ENCODE measurements at places on chromosomes 7 and 10. TPM values are rescaled to one million over a fixed set of nuclear protein-coding genes. Genes with fewer than 3 reads are reported as not detected.

The NANOS1 gene
- 4.8 TPM for total RNA-seq

The TMEM130 gene
- not detected for total RNA-seq

The VWA2 gene
- 30.2 TPM for total RNA-seq

The MUC3A gene
- total RNA-seq, result 7.3 TPM

The AP5Z1 gene
- 81.3 TPM for total RNA-seq

The CPN1 gene
- total RNA-seq, result not detected

The PLEKHS1 gene
- total RNA-seq, result not detected

The VWDE gene
- total RNA-seq, result not detected

The LRRD1 gene
- total RNA-seq, result not detected

The CYP3A4 gene
- not detected for total RNA-seq

The FAM25C gene
- not detected for total RNA-seq

The SYT15 gene
- total RNA-seq, result not detected

The IQUB gene
- 0.05 TPM for total RNA-seq

The TRIL gene
- total RNA-seq, result not detected

The BMPER gene
- total RNA-seq, result not detected

The MYO3A gene
- not detected for total RNA-seq

The AEBP1 gene
- not detected for total RNA-seq

The OR2A1 gene
- total RNA-seq, result not detected

The LIPM gene
- not detected for total RNA-seq

The ACTL6B gene
- total RNA-seq, result 0.13 TPM

The CLEC2L gene
- not detected for total RNA-seq

The CFAP43 gene
- 0.18 TPM for total RNA-seq

The NXPH1 gene
- total RNA-seq, result not detected

The EBLN1 gene
- not detected for total RNA-seq

The CHAT gene
- not detected for total RNA-seq

The TFPI2 gene
- not detected for total RNA-seq

The PWWP2B gene
- 79.9 TPM for total RNA-seq

The CD36 gene
- not detected for total RNA-seq

The SPAM1 gene
- total RNA-seq, result not detected

The MLXIPL gene
- total RNA-seq, result 0.53 TPM

The ANKRD30A gene
- not detected for total RNA-seq

The IKZF1 gene
- total RNA-seq, result not detected

The RSU1 gene
- 13.3 TPM for total RNA-seq

The PRPS1L1 gene
- not detected for total RNA-seq

The AQP1 gene
- total RNA-seq, result 9.8 TPM

The UBE2D4 gene
- total RNA-seq, result 16.8 TPM

The MINDY3 gene
- 6.3 TPM for total RNA-seq

The SEC31B gene
- total RNA-seq, result 1.2 TPM

The OR13A1 gene
- not detected for total RNA-seq

The STEAP1 gene
- total RNA-seq, result 3.4 TPM

The PLXNA4 gene
- not detected for total RNA-seq

The TMEM140 gene
- 1.8 TPM for total RNA-seq

The IFIT5 gene
- total RNA-seq, result 3.3 TPM

The ANXA8L1 gene
- total RNA-seq, result not detected

The FAM20C gene
- total RNA-seq, result not detected

The FBH1 gene
- total RNA-seq, result 63.0 TPM

The FGL2 gene
- not detected for total RNA-seq

The CTNNA3 gene
- not detected for total RNA-seq

The PALS2 gene
- 4.4 TPM for total RNA-seq

The SPRN gene
- total RNA-seq, result not detected

Measured in HT-29 (cell line).